Fibroblast of mammary gland (primary cell): ENCODE measurements at places on chromosomes 12 and 14.

GRCh38 chr14:91599994-91600393 is 89.9 kb upstream of the PPP4R3A start:
- DNase-seq, result no peak

DNA sequence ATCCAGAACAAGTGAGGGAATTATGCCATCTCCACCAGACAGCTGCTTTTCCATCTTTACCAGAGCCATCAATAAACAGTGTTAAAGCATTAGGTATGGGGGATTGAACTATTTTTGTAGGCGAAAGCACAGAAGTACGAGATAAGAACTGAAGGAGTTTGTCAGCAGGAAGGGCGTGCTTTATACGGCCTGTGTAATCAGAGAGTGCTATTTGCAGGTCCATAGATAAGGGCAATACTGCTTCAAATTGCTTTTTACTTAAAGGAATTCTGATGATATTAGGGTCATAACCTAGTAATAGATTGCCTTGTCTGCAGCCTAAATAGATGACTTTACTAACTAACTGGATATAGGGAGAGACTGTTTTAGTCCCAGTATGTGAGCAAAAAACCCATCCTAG is 20.3 kb upstream of the CLEC4E start:
- no peak for DNase-seq

GRCh38 chr12:120970310-120970709 is 8.0 kb upstream of the HNF1A start:
- no peak for DNase-seq

DNA sequence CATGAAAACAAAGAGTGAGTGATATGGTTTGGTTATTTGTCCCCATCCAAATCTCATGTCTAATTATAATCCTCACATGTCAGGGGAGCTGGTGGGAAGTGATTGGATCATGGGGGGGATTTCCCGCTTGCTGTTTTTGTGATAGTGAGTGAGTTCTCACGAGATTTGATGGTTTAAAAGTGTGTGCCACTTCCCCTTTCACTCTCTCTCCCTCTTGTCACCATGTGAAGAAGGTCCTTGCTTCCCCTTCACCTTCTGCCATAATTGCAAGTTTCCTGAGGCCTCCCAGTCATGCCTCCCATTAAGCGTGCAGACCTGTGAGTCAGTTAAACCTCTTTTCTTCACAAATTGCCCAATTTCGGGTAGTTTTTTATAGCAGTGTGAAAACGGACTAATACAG is 2.1 kb upstream of the ATXN7L3B start:
- no peak for DNase-seq

DNA sequence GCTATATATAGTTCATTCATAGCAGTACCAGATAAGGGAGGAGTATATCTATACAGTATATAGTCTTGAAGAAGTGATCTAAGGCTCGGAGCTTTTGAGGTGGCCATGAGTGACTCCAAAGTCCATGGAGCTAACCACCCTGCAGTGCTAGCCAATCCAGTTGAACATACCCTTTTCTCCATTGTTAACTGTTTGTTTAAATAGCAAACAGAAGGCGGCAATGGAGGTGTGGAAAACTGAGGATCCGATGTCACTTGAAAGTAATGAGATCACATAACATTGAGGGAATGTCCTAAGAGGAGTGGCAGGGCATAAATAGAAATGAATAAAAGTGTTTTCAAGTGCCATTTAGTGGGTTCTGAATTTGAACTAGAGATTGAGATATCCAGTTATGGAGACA is 12.4 kb upstream of the SNAPC1 start:
- DNase-seq, result no peak

- DNase-seq, result peak; percentile 75
Measured at GRCh38 chr12:45477526-45477925, 252.0 kb upstream of the ARID2 start.

DNA sequence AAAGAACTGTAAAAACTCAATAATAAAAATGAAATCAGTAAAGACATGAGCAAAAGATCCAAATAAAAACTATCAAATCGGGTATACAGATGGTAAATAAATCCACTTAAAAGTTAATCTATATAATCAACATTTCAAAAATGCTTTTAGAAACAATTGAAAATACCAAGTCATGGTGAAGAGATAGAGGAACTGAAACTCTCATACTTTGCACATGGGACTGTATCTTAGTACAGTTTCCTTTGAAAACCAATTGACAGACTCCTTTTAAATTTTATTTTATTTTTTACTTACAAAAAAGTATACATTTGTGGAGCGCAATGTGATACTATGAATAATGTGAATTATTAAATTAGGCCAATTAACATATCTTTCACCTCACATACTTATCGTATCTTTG is 98.6 kb upstream of the FAR2 start:
- DNase-seq, result no peak

DNA sequence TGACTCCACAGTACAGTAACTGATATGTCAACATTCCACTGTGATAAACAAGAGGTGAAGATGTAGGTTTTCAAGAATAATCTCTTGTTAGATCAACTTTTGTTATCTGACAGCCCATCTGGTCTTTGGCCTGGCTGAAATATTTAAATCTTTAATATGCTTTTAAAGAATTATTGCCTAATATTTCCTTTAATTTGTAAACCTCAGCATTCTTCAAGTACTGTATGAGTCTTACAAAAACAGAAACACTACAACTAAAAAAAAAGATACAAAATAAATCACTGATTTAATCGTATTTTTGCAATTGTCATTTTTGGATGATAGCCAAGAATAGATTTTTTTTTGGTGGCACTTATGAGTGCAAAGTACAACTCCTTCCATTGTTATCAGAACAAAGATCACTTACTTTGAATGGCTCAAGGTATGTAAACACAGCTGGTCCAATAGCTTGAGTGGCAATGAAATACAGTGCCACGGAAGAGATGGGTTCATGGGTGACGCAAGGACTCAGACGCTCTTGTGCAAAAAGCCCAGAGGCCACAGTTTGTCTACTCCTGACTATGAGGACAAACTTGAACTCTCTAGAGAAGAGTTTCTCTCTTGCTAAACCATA is 109.5 kb downstream of the PAX9 start:
- no peak for DNase-seq

DNA sequence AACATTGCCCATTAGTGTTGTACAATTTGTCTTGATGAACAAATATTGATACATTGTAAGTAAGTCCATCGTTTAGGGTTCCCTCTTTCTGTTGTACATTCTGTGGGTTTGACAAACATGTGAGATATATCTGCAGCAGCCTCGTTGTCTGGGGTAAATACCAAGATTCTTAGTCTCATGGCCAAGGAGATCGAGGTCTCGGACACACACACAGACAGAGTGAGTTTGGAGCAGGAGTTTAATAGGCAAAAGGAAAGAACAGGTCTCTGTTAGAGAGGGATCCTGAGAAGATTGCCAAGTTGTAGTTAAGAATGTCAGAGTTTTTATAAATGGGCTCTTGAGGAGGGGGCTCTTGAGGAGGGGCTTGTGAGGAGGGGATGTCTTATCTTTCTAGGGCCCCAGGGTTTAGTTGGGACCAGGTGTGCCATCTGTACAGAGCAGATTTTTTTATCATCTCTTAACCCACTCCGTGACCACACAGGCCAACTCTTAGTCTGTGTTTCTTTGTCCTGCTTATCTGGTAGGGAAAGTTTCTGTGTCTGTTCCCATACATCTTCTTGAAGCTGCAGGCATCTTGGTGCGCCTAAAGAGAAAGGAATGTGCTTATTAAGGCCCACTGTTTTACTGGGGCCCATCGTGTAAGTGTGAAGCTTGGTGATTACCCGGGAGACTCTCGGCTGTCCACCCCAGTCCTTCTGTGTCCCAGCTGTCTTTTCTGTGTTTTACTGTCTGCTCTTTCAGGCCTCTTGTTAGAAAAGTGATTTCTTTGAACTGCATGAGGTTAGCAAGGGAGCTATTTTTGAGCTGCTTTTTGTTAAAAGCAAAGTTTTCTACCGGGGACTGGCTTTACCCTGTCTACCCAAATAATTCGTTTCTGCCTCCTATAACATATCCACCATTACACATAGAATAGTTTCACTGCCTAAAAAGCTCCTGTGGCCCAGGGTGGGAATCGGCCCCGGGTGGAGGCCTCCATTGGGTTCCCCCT is 22.4 kb upstream of the CLEC2D start:
- peak; percentile 19 for DNase-seq

GRCh38 chr14:62532181-62532580 is 513.1 kb downstream of the KCNH5 start:
- no peak for DNase-seq

DNA sequence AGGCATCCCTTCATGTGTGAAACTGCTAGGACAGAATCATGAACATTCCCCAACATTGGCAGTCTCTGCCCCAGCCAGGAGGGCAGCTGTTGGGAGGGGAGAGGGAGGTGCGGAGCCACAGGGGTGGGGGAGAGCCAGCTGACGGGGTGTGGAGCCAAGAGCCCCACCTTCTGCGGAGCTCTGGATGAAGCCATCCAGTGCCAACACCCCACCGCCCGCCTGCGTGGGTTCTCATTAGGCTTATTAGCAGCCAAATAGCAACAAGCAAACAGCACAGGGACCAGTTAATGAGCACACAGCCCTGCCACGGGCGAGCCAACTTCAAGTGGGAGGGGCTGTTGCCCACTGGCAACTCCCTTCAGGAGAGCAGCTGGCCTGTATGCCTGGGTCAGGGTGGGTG is 12.1 kb downstream of the LTBP2 start:
- DNase-seq, result no peak

DNA sequence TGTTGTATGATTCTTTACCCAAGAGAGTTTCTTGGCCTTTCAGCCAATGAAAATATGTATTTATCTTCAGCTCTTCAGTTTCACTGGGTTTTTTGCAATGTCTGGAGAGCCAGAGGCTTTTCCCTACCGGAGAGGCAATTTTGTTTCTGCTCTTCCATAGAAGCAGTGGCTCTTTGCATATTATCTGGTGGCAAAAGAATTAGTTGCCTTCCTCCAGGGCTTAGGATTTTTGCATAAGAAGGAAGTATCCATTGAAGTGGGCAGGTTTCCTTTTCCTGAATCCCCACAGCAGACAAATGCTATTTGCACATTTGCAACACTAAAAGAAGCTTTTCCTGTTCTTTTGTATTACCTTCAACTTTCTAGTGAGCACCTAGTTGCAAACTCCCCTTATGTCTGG is 75.2 kb downstream of the NTS start:
- DNase-seq, result no peak

GRCh38 chr14:85625925-85626585 is 96.1 kb downstream of the FLRT2 start:
- DNase-seq, result peak; percentile 60

GRCh38 chr12:86914721-86915120 is 658.5 kb upstream of the MGAT4C start:
- peak; percentile 52 for DNase-seq

GRCh38 chr12:27463511-27464219 is 17.1 kb downstream of the SMCO2 start:
- peak; percentile 41 for DNase-seq

DNA sequence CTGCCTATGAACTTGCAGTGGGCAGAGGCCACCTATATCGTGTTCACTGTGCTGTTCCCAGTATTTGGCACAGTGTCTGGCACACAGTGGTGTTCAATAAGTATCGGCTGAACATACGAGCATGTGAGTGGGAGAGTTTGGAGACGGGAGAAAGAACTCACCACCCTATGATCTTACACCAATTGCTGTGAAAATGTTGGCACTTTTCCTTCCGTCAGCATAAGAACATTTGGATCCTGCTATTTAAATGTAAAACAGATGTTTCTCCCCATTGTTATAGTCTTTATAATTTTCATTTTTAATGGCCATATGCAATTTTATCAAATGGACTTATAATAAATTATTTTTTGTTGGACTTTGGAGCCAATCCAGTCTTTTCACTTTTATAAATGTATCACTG is 144.4 kb downstream of the EFCAB11 start:
- DNase-seq, result peak; percentile 62

DNA sequence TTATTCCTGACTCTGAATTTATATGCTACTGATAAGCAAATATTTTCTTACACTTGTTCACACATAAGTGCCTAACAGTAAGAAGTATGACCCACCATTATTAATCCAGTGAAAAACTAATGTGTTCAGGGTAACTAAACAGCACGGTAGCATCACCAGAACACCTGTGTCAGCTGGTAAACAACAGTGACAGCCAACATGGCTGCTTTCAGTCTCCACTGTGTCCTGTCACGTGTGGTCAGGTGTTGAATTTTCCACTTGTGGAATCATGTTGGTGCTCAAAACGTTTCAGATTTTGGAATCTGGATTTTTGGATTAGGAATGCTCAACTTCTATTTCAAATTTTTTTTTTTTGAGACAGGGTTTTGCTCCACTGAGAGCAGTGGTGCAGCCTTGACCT is 14.3 kb upstream of the ATP23 start:
- DNase-seq, result no peak

DNA sequence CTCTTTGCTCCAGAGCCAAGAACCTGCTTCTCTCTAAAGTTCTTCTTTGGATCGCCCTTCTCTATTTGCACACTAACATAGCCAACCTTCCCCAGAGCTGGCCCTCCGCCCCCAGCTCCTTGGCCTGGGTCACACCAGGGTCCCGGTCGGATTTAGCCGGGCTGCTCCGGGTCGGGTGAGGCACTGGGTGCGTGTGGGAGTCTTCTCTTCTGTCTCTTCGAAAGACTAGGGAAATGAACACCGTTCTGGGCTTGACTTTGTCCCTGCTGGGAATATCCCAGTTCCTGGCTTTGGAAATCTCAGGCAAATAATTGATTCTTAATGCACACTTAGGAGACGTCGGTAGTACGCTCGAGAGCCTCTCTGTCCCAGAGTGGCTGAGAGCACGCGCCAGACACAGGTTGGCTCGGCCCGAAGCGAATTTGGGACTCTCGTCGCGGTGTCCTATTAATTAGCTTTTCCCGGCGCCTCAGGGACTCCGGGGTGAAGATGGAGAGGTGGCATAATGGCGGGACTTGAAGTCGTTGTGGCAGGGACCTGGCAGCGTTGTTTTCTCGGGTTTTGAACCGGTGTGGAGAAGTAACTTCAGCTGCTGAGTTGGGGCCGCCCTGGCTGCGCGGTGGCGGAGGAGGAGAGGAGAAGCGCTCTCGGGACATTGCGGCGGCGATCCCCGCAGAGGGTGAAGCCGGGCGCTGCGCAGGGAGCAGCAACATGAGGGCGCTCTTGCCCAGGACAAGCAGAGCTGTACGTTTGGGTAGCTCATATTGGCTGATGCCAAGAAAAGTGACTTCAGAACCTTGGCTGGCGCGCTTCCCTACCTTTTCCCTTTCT is 7.5 kb downstream of the FOXG1 start:
- DNase-seq, result peak; percentile 66

- DNase-seq, result no peak
Measured at GRCh38 chr14:61329478-61330051, 8.2 kb downstream of the PRKCH start.

- DNase-seq, result no peak
Measured at GRCh38 chr12:112503512-112503911, 84.8 kb downstream of the PTPN11 start.

DNA sequence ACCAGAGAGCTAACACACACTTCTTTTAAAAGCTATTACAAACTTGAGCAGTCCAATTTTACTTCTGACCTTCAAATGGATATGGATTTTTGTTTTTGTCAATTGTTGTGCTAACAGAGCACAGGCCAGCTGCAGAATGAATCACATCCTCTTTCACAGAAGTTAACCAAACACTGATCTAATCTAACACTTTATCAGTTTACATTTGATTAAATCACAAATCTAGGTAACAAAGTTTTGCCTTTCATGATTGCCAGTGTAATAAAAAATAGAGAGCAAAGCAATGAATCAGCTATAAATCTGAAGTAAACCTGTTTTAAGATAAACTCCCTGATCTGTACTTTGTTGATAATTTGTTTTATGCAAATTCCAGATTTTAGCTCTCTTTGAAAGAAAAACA is 273.1 kb upstream of the RGS6 start:
- DNase-seq, result peak; percentile 39

- DNase-seq, result no peak
Measured at GRCh38 chr12:54258201-54258681, 21.7 kb downstream of the CBX5 start.

- DNase-seq, result peak; percentile 90
Measured at GRCh38 chr12:120356567-120357030, 12.4 kb downstream of the MSI1 start.

GRCh38 chr12:42128888-42129287 is 15.8 kb downstream of the GXYLT1 start:
- DNase-seq, result no peak
